ENCODE measurements at places on chromosomes 12 and 14.
A peak's percentile ranks its signal among the peaks of the same experiment; 100 is the strongest.

DNA sequence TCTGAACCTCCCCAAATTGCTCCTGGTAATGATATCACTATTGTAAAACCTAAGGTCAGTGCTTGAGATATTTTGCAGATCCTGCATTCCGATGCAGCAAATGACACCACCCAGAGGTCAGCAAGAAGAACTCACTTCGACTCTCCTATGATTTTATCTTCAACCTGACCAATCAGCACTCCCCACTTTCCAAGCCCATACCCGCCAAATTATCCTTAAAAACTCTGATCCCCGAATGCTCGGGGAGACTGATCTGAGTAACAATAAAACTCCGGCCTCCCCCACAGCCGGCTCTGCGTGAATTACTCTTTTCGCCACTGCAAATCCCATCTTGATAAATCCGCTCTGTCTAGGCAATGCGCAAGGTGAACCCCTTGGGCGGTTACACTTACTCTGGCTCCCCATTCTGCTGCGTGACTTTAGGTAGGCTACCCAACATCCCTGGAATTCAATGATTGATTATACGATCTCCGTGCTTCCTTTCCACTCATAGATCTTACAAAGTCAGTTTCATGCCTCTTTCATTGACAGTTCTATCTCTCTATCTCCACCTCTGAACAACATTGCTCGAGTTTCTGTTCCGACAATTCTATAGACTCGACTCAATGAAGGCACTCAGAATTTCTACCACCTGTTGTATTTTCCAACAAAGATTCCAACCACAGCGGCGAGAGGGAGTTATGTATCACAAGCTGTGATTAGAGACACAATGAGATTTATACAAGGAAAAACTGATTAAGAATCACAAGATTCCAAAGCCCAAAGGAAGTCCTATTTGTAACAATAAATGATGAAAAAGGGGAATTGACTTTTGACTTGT lies 939 bp downstream of the NPC2 start:
- DNase-seq = peak; percentile 76

DNA sequence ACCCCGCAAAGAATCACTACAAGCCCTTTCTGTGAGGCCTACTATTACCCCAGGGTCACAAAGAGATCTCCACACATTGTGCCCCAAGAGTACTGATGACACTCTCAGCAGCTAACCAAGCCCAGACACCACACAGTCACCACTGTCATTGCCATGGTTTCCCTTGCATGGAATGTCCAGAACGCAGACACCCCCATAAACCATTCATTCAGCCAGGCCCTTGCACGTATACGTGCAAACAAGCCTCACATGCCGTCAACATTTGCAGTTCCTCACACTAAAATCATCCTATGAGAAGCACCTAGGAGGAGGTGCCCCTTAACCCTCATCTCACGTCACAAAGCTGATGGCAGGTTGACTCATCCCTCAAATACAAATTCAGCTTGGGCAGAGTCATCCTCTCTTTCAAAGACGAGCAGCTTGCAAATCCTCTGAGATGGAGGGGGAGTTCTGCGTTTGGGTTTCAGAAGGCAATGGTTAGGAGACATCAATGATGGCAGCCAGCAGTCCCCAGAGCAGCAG lies 17.1 kb upstream of the KRT77 start:
- no peak for DNase-seq

DNA sequence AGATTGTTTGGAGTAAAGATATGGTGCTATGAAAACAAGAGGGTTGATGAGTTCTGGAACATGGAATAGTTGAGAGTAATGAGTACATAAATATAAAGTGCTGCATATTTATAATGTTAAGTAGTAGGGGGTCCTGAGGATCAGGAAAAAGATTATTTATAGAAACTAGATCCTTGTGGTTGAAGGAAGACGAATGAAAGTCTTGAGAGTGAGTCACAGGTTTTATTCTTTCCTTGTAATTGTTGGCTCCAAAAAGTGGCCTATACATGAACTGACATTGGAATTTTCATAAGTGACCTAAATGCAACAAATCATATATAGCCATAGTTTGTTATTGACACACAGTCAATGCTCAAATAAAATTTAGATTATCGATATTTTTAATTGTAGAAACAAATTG lies 440.4 kb upstream of the PRICKLE1 start:
- no peak for DNase-seq

- DNase-seq = no peak
Observed at GRCh38 chr12:113129664-113130456, 5.7 kb downstream of the RASAL1 start.

- DNase-seq = no peak
Observed at GRCh38 chr14:76664790-76665189, 96.5 kb upstream of the VASH1 start.

- DNase-seq = peak; percentile 94
Observed at GRCh38 chr14:77094672-77095284, 3.3 kb upstream of the CIPC start.

DNA sequence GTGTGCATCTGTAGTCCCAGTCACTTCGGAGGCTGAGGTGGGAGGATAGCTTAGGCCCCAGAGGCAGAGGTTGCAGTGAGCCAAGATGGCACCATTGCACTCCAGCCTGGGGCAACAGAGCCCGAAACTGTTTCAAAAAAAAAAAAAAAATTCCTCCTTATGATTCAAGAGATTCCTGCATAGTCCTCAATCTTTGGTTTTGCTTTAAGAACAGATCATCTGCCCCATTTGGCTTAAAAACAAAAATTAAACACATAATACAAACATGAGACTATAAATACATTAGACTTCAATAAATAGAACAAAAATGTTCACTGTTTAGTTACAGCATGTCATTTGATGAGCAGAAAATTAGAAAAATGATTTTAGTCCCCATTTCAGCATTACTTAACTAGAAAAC lies 131.2 kb downstream of the PAWR start:
- no peak for DNase-seq

GRCh38 chr12:81992461-81992860 lies 233.3 kb upstream of the PPFIA2 start:
- peak; percentile 40 for DNase-seq

- no peak for DNase-seq
Observed at GRCh38 chr12:122523280-122523679, 3.5 kb downstream of the RSRC2 start.

GRCh38 chr12:62776997-62777396 lies 158.0 kb downstream of the PPM1H start:
- DNase-seq = no peak

All from hematopoietic multipotent progenitor cell treated with erythropoietin and hydrocortisone succinate and interleukin-3 and kit ligand, for 6 days (in vitro differentiated cells).